Cardiac atrium fibroblast (primary cell): ENCODE measurements at places on chromosomes 6 and 20. TPM values are rescaled to one million over a fixed set of nuclear protein-coding genes. Genes with fewer than 3 reads are reported as not detected.

The ZC2HC1B gene
- not detected in 2 replicates for total RNA-seq

The FRK gene
- 1.3 and 2.9 TPM in 2 replicates for total RNA-seq

The ADGRF1 gene
- not detected in 2 replicates for total RNA-seq

The BACH2 gene
- total RNA-seq, result under 0.01 and 1.3 TPM in 2 replicates

The SYCP2 gene
- 0.18 and 0.32 TPM in 2 replicates for total RNA-seq

The TNFRSF6B gene
- total RNA-seq, result 1.8 and 5.8 TPM in 2 replicates

The MYL9 gene
- total RNA-seq, result 97.7 and 116 TPM in 2 replicates

The ARHGAP18 gene
- total RNA-seq, result 24.2 and 41.0 TPM in 2 replicates

The ZSCAN9 gene
- 1.8 and 3.7 TPM in 2 replicates for total RNA-seq

The GRM1 gene
- not detected in 2 replicates for total RNA-seq

The PRICKLE4 gene
- total RNA-seq, result not detected in 2 replicates

The PCK1 gene
- not detected in 2 replicates for total RNA-seq

The SLC26A8 gene
- total RNA-seq, result not detected in 2 replicates

The MMP24 gene
- total RNA-seq, result 0.16 and 0.18 TPM in 2 replicates

The MATN4 gene
- not detected in 2 replicates for total RNA-seq

The GGTLC1 gene
- total RNA-seq, result not detected in 2 replicates

The SPATA2 gene
- total RNA-seq, result 3.2 and 3.6 TPM in 2 replicates

The SMPD2 gene
- total RNA-seq, result 7.6 TPM in 2 replicates

The REM1 gene
- total RNA-seq, result 2.8 and 3.4 TPM in 2 replicates

The CCHCR1 gene
- total RNA-seq, result 15.7 and 21.7 TPM in 2 replicates

The WFDC5 gene
- not detected in 2 replicates for total RNA-seq

The KCNQ2 gene
- not detected in 2 replicates for total RNA-seq

The HTR1E gene
- not detected in 2 replicates for total RNA-seq

The OR2H2 gene
- not detected in 2 replicates for total RNA-seq

The SYNDIG1 gene
- total RNA-seq, result not detected in 2 replicates

The ECT2L gene
- under 0.01 TPM in 1 of 2 replicates, not detected in the other for total RNA-seq

The LST1 gene
- total RNA-seq, result 1.8 TPM in 1 of 2 replicates, not detected in the other

The BHLHE23 gene
- not detected in 2 replicates for total RNA-seq

The VWA7 gene
- under 0.01 TPM in 1 of 2 replicates, not detected in the other for total RNA-seq

The RAET1L gene
- not detected in 2 replicates for total RNA-seq

The PHACTR1 gene
- total RNA-seq, result under 0.01 and 1.5 TPM in 2 replicates

The BPIFB2 gene
- not detected in 2 replicates for total RNA-seq

The MPC1 gene
- 28.5 and 33.5 TPM in 2 replicates for total RNA-seq

The SIM1 gene
- not detected in 2 replicates for total RNA-seq
